ENCODE measurements at places on chromosomes 4 and X.

DNA sequence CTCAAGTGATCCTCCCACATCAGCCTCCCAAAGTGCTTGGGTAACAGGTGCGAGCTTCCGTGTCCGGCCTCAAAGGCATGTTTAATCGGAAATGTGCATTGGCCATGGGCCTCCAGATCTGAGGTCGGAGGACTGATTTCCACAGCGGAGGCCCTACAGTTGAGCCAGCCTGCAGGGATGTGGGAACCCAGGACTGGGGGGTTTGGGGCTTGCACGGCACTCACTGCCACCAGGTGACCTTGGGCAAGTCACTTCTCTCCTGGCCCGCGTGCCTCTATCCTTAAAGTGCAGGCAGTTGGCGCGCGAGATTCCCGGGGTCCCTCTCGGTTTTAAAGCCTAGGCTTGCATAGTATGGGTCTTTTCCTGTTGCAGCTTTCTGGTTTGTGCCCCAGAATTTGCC is 18.3 kb upstream of the WFS1 start:
- no peak for DNase-seq

- no peak for DNase-seq
These were observed 54.0 kb downstream of the GC start for GRCh38 chr4:71729856-71730255.

- no peak for DNase-seq
These were observed 9.3 kb downstream of the PAGE4 start for GRCh38 chrX:49838374-49838773.

GRCh38 chrX:65586491-65586890 is 51.9 kb upstream of the LAS1L start:
- no peak for DNase-seq

DNA sequence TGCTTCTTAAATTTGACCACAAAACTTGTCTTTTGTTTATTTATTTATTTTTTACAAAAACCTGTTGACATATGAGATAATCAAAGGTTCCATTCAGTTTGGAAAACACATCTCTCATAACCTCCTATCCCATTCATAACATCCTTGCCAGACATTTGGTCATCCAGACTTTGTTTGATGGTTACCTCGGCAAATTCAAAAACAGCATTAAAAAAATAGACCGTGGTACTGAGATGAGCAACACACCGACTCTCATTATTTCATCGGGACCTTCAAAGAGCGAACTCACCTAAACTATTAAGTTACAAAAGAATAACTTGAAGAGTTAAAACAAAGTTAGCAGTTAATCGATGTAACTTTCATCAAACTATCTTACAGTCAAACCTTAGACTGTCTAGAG is 85.8 kb upstream of the RPS6KA3 start:
- DNase-seq, result no peak
